Stimulated activated CD8-positive, alpha-beta memory T cell treated with anti-CD3 and anti-CD28 coated beads, Interleukin-7, amount 100 ng/mL, for 4 hours (primary cell): ENCODE measurements at places on chromosomes 1 and 21.

DNA sequence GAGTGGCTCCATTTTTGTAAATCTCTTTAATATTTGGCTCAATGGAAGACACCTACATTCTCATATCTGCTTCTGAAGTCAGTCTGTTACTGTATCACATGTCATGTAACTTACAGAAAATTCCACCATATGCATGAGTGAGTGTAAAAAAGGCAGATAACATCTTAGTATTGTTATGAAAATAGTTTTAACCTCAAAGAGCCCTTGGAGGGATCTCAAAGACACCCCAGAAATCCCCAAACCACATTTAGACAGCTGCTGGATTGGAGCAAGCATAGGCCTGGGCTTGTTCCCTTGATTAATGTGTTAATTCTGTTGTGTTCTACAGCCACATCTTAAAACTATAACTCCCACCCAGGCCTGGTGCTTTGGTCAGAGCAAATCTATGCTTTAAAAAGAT is 16.9 kb downstream of the MACO1 start:
- no peak for DNase-seq

DNA sequence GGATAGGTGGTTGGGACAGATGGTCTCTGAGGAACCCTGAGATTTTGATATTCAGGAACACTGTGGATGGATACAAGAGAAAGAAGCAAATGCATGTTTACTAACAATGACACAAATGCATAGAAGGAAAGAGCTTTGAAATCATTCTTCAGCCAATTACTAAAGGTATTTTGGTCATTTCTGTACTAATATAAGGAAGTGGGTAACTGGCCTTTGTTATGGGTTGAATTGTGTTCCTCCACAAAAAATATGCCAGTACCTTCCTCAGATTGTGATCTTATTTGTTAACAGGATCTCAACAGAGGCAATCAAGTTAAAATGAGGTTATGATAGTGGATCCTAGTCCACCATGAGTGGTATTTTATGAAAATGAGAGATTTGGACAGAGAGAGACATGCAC is 68.7 kb upstream of the KCNA3 start:
- no peak for DNase-seq

GRCh38 chr21:31316488-31317169 is 27.4 kb downstream of the TIAM1 start:
- no peak for DNase-seq

DNA sequence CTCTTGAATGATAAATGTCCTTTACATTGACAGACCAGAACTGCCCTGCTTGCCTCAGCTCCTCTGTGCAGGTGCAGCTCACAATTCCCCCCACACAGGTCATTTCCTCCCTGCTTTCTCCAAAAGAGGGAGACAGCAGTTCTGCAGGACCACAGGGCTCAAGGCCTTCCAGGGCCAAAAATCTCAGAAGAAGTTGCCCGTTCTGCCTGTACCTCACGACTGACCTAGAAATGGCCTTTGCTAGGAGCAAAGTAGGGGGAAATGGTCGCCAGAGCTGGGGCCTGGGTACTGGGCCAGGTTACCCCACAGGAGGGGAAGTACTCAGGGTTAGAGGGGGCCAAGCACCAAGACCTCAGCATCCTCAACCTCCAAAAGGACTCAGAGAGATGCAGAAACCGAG is 11.1 kb downstream of the RNU1-2 start:
- no peak for DNase-seq

DNA sequence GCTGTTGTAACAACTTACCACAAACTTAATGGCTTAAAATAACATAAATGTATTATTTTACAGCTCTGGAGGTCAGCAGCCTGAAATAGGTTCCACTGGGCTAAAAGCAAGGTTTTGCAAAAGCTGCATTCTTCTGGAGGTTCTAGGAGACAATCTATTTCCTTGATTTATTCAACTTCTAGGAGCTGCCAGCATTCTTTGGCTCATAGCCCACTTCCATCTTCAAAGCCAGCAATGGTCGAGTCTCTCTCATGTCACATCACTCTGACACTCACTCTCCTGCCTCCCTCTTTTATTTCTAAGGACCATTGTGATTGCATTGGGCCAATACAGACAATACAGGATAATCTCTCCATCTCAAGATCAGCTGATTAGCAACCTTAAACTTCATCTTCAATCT is 15.1 kb upstream of the FOXJ3 start:
- DNase-seq: no peak

GRCh38 chr1:82064691-82065090 is 264.0 kb downstream of the ADGRL2 start:
- no peak for DNase-seq

DNA sequence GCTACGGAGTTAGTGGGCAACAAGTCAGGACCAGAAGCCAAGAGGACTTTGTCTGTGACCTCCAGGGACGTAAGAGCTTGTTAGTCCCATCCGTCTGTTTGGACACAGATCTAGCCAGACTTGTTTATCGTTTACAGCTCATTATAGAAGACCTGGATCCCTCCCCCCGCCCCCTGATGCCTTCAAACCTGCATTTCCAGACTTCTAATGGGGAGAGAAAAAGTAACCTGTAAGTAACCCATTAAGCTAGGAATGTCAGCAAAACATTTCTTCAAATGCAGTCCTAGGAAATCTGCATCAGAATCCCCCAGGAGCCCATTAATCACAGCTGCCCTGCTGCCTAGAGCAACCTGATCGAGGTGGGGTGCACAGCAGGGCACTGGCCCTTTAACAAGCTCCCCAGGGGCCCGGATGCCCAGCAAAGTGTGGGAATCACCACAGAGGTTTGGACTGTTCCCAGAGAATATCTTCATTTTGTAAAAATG is 1.4 kb upstream of the MAD2L2 start:
- no peak for DNase-seq

- no peak for DNase-seq
Measured at GRCh38 chr1:162222014-162222413, 152.5 kb downstream of the NOS1AP start.

GRCh38 chr1:34984793-34985608 is at the start of gene TMEM35B:
Gene TMEM35B, minus strand, starts transcription at chr1:34985347. Its CDS starts 42 bp downstream, at chr1:34985305.
- DNase-seq: peak; percentile 73

DNA sequence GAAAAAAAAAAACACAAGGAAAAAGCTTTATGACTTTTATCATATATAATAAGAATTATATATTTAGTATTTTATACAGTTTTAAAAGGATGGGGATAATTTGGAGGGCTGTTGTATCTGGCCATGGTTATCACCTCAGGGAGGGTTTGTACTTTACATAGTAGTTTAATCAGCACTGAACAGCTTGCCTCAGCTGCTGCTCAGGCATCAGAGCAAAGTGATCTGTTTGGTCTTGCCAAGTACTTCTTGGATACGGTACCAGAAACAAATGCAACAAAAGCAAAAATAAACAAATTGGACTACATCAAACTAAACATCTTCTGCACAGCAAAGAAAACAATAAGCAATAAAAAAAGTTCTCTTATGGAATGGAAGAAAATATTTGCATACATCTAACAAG is 2.6 kb upstream of the SPTA1 start:
- no peak for DNase-seq

DNA sequence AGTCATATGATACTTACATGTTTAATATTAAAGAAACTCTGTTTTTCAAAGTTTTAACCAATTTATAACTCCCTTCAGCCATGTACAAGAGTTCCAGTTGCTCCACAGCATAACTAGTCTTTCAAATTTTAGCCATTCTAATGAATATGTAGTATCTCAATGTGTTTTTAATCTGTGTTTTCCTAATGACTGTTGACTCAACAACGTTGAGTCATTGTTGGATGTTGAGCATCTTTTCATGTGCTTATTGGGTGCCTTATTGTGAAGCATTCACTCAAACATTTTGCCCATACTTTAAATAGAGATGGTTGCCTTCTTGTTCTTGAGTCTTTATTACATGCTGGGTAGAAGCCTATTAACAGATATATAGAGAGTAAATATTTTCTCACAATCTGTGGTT is 240.2 kb upstream of the LYPLAL1 start:
- no peak for DNase-seq

DNA sequence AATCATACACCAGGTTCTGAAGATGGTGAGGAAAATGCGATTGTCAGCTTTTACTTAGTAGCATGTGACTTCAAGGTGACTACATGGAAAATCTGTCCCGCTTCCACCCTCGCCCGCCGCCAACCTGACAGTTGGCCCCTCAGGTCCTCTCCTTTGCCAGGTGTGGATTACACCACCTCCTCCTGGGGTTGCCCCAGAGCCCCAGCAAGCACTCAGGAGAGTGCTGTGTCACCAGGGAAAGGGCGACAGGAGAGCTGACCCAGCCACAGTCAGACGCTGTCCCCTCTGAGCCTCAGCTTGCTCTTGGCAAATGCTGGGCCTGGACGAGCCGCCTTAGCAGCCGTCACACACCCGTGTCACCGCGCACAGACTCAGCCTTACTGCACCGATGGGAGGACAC is 17.9 kb downstream of the PTTG1IP start:
- DNase-seq: no peak

DNA sequence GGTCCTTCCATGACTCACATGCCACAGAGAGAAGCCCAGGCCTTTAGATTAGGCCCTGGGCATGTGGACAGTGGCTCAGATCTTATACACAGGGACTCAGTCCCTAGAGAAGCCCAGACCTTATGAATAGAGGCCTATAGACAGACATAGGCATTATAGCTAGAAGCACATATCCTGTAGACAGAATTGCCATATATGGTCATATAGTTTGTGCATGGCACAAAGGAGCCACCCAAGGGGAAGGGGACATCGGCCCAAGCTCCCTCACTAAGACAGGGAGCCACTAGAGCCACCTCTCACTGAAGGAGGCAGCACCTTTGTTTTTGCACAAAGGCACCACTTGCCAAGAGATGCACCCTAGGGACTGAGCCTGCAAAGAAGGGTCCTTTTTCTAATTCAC is 2.3 kb upstream of the EFNA3 start:
- no peak for DNase-seq

DNA sequence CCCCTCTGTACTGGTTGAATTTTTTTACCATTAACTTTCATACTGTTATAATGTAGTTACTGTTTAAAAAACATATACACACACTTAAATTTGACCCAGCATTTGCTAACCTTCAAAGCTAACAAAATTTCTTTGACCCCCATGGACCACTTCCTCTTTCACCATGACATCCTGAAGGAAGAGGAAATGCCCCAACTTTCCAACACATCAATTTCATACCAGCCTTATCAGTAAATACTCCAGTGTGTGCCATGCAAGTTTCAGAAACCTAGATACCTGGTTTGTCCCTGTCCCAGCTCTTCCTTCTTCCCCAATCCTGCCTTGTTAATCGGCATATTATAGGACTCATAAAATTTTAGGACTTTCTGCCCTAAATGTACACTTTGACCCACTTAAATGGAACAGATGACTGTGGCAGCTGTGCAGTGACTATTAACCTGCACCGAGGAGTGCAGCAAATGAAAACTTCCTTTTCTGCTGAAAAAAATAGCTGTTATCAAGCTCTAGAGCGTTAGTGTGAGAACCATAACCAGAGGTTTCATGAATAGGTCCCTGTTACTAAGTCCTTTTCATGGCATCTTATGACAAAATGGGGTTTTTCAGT is 54.1 kb downstream of the DTL start:
- no peak for DNase-seq

DNA sequence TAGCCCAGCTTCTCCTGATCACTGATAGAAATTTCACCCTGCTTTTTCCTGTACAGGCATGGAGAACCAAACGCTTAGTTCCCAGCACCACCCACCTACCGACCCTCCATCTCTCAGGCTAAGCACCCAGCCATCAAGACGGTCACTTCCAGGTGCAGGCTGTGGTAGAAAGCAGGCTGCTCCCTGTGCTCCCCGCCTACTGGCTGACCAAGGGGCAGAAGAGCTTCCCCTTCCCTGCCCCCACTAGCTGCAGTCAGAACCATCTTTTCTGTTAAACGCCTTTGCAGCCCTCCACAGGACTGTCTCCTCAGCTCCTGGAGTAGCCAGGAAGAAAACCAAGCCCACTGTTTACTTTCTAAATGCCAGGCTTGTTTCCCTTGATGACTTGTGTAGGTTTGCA is 23.0 kb downstream of the SPATA46 start:
- no peak for DNase-seq

DNA sequence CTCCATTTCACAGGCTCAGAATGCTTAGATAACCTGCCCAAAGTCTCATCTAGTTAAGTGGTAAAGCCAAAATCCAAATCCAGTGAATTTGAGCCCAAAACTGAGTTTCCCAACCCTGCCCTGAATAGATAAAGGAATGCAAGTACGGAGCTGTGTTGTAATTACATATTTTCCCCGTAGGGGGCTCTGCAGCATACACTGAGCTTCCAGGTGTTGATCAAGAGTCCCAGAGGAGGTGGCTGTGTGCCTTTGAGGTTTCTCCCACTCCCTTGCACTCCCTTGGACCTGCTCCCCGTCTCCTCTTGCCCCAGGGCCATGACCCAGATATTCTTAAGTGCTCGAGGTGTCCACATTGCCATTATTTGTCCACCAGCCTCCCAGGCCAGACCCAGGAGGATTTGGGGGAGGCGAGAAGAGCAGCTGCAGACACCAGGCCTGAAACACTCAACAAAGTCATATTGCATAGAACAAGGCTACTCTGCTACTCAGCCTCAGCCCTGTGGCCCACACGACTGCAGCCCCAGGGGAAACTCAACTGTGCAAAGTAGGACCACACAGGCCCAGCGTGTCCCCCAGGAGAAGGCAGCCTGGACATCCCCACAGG is 18.4 kb upstream of the LY9 start:
- no peak for DNase-seq

GRCh38 chr1:22471078-22471477 is 19.4 kb downstream of the ZBTB40 start:
- DNase-seq: no peak

GRCh38 chr1:3215198-3216014 is 146.4 kb downstream of the PRDM16 start:
- no peak for DNase-seq

DNA sequence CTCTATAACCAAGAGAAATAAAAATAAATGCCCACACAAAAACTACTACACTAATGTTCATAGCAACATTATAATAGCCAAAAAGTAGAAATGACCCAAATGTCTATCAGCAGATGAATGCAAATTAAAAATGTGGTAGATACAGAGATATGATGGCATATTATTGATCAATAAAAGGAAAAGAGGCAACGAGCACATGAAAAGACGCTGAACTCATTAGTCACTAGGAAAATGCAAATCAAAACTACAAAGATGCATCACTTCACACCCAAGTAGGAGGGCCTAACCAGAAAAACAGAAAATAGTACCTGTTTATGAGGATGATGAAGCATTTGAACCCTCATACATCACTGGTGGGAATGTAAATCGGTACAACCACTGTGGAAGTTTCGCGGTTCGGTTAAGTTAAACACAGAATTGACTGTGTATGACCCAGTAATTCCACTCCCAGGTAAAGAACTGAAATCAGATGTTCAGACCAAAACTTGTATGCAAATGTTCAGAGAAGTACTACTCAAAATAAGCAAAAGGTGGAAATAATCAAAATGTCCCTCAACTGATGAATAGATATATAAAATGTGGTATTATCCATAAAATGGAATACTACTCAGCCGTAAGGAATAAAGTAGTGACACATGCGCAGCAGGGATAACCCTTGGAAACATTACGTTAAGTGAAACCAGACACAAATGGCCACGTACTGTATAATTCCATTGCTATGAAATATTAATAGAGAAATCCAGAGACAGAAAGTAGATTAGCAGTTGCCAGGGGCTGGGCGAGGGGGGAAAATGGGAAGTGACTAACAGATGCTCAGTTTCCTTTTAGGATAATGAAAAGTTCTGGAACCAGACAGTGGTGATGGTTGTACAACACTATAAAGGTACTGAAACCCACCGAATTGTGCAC is 3.1 kb downstream of the USP48 start:
- no peak for DNase-seq

- no peak for DNase-seq
Measured at GRCh38 chr1:216258856-216259255, 164.4 kb downstream of the USH2A start.
